ENCODE measurements at places on chromosomes 3 and 15. TPM values are rescaled to one million over a fixed set of nuclear protein-coding genes. Genes with fewer than 3 reads are reported as not detected.

DNA sequence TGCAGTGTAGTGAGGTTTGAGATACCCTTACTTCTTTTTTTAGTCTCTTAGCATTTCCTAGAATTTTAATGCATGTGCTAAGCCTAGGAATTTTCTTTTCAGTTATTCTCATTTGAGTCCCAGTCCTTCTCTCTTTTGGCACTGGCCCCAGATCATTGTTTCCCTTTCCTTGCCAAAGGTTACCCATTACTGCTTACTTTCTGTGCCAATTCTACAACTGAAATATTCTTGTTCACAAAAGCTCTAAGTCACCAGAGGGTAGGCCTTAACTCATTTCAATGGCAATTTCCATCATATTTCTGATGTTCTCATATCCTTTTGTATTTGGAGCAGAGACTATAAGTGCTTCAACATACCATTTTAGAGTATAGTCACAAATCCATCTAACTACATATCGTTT, 199.6 kb upstream of the CBLB start:
- H3K27ac ChIP-seq: peak overlapping the region; percentile 48
- no peak for DNase-seq
- H3K27me3 ChIP-seq: no peaks in the 10 kb centered on the region
- no peaks in the 10 kb centered on the region for H3K36me3 ChIP-seq
- peaks cover 8% of the 10 kb centered on the region for H3K4me1 ChIP-seq
- H3K4me3 ChIP-seq: no peak overlapping the region

Gene SLC22A14
- total RNA-seq: 0.10 TPM

DNA sequence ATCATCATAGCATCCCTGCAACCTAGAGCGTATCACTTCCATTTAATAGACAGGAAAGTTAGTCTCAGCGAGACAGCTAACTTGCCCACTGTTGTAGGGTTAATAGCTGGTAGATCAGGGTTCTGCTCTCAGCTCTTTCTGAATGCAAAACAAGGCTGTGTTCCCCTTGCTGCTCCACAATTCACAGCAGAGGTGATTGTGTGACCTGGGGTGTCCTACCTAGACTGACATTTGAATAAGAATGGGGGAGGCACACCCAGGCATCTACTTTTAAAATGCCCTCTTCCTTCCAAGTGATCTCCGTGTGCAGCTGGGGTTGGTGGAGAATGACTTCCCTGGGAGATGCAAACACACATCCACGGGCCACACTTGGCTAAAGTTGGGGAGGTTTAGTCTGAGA, 43.0 kb upstream of the CACNA2D3 start:
- H3K27ac ChIP-seq: no peak overlapping the region
- H3K4me3 ChIP-seq: no peak overlapping the region
- H3K27me3 ChIP-seq: no peaks in the 10 kb centered on the region
- no peaks in the 10 kb centered on the region for H3K36me3 ChIP-seq

DNA sequence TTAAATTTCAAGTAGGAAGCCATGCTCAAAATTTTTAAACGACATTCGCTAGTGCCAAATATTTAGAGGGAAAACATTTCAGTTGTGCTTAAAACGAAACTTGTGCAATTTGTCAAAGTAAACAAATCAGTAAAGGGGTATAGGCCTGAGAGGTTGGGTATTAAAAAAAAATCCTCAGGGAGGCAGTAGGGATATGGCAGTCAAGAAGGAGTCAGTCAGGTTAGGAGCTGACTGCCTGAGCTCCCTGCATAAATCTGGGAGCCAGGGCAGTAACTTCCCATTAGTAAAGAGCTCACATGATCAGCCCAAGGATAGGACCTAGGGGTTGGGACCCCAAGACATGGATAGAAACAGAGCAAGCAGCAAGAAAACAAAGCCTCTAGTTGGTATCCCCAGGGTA, 120.7 kb upstream of the STAC start:
- no peak overlapping the region for H3K27ac ChIP-seq
- no peaks in the 10 kb centered on the region for H3K36me3 ChIP-seq
- no peak overlapping the region for H3K4me3 ChIP-seq
- no peaks in the 10 kb centered on the region for H3K4me1 ChIP-seq

GRCh38 chr3:141231952-141232823, 563 bp downstream of the PXYLP1 start:
- peak overlapping the region; percentile 45 for H3K27ac ChIP-seq
- peaks cover 51% of the 10 kb centered on the region for H3K4me1 ChIP-seq
- peaks cover 3% of the 10 kb centered on the region for H3K36me3 ChIP-seq
- H3K27me3 ChIP-seq: no peaks in the 10 kb centered on the region

DNA sequence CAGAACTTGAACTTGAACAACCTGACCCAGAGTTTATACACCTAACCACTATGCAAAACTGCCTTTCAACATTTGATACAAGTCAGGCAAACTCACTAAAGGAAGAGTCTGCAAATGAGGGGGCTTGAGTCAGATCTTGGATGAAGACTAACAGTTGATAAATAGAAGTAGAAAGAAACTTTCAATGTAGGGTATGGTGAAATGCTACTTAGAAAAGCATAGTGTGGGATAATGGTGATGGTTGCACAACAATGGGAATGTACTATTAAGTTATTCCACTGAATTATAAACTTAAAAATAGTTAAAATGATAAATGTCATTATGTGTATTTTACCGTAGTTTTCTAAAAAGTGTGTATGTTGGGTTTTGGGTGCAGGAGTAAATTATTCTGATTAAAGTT, 19.7 kb upstream of the ZNF280D start:
- no peak for DNase-seq
- no peaks in the 10 kb centered on the region for H3K36me3 ChIP-seq
- no peak overlapping the region for H3K27ac ChIP-seq
- no peaks in the 10 kb centered on the region for H3K27me3 ChIP-seq

GRCh38 chr3:140941434-140942220, at the start of gene SLC25A36:
Gene SLC25A36 (plus strand): TSS chr3:140941836. CDS start chr3:140942055, 219 bp downstream.
- peaks cover 12% of the 10 kb centered on the region for H3K4me1 ChIP-seq
- H3K27ac ChIP-seq: peak within 1 kb of the TSS; percentile 71
- peak within 1 kb of the TSS; percentile 72 for H3K4me3 ChIP-seq

GRCh38 chr3:37608061-37608702, 253.5 kb upstream of the CTDSPL start:
- no peak for DNase-seq
- no peak overlapping the region for H3K27ac ChIP-seq
- peaks cover 2% of the 10 kb centered on the region for H3K27me3 ChIP-seq
- no peak overlapping the region for H3K4me3 ChIP-seq

DNA sequence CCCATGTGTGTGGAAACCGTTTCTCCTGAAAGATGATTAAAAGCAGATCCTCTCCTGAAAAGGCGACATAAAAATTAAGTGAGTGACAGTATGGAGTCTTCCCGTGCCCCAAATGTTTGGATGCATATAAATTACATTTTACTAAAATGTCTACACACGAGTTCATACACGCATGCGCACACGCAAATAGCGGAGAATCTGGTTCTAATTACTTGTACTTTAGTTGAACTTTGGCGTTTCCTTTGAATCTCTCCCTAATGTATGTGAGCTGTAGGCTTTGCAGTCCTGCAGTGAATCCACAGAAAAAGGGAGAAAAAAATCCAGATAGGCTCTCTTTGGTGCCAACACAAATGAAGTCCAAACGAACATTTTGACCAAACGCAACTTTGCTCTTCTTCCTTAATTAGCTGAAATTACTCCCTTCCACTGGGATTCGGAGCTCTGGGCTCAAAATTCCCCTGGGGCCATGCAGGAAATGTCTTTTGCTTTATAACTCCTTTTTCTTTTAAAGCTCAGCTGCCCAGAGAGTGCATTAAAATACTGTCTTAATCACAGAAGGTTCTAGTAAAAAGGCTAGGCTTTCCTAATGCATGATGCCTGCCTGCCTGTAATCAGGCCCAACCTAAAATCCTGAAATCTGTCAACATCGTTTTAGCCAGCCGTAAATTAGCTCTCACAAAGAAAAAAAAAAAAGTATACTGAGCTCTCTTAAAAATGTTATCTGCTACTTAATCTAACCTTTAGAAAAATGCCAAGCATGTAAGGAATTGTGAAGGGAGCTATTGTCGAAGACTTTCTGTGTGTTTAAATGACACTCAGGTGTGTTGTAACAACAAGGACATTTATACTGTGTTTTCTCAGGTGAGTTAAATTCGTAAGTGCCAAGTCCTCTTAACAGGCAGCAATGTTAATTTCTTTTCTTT, 26.2 kb downstream of the RARB start:
- no peak overlapping the region for H3K27ac ChIP-seq
- H3K27me3 ChIP-seq: no peaks in the 10 kb centered on the region
- no peaks in the 10 kb centered on the region for H3K36me3 ChIP-seq
- no peak overlapping the region for H3K4me3 ChIP-seq

Gene CXCR6
- 3.7 TPM for total RNA-seq

GRCh38 chr3:119315600-119316312, 21.6 kb downstream of the ARHGAP31 start:
- no peaks in the 10 kb centered on the region for H3K36me3 ChIP-seq
- H3K4me3 ChIP-seq: no peak overlapping the region

GRCh38 chr15:57591822-57592367, at the start of gene MYZAP:
Gene MYZAP (plus strand): TSS chr15:57591904. CDS start chr15:57592035, 131 bp downstream.
- H3K4me3 ChIP-seq: peak within 1 kb of the TSS; percentile 55
- no peak within 1 kb of the TSS for H3K27ac ChIP-seq
- H3K4me1 ChIP-seq: peaks cover 10% of the 10 kb centered on the region
- DNase-seq: peak; percentile 21
- no peaks in the 10 kb centered on the region for H3K27me3 ChIP-seq

Gene ZPLD1
- not detected for total RNA-seq

DNA sequence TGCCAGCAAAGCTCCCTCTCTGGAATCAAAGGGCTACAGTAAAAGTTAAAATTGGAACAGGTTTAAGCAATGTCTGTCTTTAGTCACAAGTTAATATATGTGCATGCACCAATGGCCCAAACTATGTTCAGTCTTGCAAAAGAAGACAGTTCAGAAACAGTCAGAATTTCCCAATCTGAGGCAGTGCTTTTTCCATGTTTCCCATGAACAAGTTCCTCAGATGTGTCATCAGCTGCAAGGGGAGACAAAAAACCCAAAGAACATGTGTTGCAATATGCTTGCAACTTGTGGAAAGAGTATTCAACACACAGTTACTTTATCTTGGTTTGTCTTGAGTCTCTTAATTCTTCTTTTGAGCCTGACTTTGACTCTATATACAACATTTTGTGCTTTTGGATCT, 148.4 kb downstream of the USP13 start:
- no peak overlapping the region for H3K4me3 ChIP-seq
- no peaks in the 10 kb centered on the region for H3K36me3 ChIP-seq
- DNase-seq: no peak
- no peaks in the 10 kb centered on the region for H3K4me1 ChIP-seq

DNA sequence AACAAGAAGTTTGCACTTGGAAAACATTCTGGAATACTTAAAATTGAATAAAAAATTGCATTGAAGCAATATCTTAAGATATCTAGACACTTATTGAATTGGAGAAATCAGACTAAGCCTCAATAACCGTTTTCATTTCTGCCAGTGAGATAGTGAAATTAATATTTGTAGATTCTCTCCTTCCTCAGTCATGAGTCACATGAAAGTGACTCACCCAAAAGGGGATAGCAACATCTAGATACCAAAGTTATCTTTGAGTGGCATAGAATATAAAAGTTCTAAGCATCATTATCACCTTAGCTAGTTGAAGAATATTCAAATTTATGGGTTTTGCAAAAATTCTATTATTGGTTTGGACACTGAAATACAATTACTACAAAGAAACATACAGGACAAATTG, 614.8 kb upstream of the ZNF717 start:
- H3K4me1 ChIP-seq: no peaks in the 10 kb centered on the region
- H3K27me3 ChIP-seq: no peaks in the 10 kb centered on the region
- H3K4me3 ChIP-seq: no peak overlapping the region
- no peaks in the 10 kb centered on the region for H3K36me3 ChIP-seq
- no peak for DNase-seq
- H3K27ac ChIP-seq: no peak overlapping the region

Gene COL7A1
- total RNA-seq: 2.2 TPM

- no peak overlapping the region for H3K4me3 ChIP-seq
- no peak overlapping the region for H3K27ac ChIP-seq
- no peak for DNase-seq
- no peaks in the 10 kb centered on the region for H3K27me3 ChIP-seq
- H3K4me1 ChIP-seq: no peaks in the 10 kb centered on the region
These were observed 11.3 kb downstream of the SHISA5 start for GRCh38 chr3:48492461-48493202.

- no peak overlapping the region for H3K4me3 ChIP-seq
- DNase-seq: no peak
- no peaks in the 10 kb centered on the region for H3K27me3 ChIP-seq
- peaks cover under 1% of the 10 kb centered on the region for H3K4me1 ChIP-seq
These were observed 60.8 kb downstream of the DAPK2 start for GRCh38 chr15:63985221-63986184.

Gene CADPS
- not detected for total RNA-seq

DNA sequence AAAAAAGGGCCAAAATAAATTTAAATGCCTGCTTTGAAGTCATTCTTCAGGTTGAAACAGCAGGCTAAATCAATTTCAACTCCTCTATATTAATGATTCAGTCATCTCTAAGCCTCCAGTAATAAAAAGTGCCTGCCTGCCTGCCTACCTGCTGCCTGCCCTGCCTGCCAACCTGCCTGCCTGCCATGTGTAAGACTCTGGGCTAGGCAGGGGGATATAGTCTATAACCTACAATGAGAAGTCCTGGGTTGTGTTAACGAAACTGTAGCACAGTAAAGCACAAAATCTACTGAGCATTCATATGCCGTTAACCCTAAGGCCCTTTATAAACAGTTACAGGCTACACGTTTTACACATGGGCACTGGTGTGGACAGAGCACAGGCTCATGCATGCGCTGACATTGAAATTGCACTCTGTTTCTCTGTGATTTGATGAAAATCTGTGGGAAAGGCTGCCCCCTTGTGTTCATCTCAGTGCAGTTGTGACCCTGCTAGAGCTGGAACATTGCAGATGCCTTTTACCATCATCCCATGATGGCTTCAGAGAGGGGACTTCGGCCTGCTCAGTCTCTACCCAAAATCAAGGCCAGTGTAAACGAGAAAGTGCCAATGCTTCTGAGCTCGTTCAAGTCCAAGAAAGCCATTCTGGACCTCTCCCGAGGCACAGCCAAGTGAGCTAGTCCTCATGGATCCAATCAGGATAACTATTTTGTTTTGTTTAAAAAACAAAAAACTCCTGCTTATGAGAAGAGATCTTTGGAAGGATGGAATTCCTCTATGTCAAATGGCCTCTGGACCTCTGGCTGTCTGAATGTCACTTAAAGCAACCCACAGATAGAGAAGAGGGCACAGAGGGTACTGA, 64.6 kb downstream of the EFL1 start:
- H3K36me3 ChIP-seq: no peaks in the 10 kb centered on the region
- DNase-seq: peak; percentile 32
- no peaks in the 10 kb centered on the region for H3K4me1 ChIP-seq
- H3K27ac ChIP-seq: no peak overlapping the region
- no peak overlapping the region for H3K4me3 ChIP-seq

Gene RETNLB
- total RNA-seq: not detected

Gene RBP2
- not detected for total RNA-seq

- H3K4me3 ChIP-seq: no peak overlapping the region
- H3K27me3 ChIP-seq: no peaks in the 10 kb centered on the region
- H3K27ac ChIP-seq: no peak overlapping the region
- H3K4me1 ChIP-seq: no peaks in the 10 kb centered on the region
These were observed 107.3 kb downstream of the SLMAP start for GRCh38 chr3:57863380-57863779.

Gene ADAM10
- total RNA-seq: 107 TPM

GRCh38 chr15:28895146-28895545, 9.4 kb downstream of the APBA2 start:
- H3K4me3 ChIP-seq: no peak overlapping the region
- peaks cover 9% of the 10 kb centered on the region for H3K4me1 ChIP-seq
- no peaks in the 10 kb centered on the region for H3K36me3 ChIP-seq
- H3K27me3 ChIP-seq: no peaks in the 10 kb centered on the region

- peaks cover 28% of the 10 kb centered on the region for H3K4me1 ChIP-seq
- no peaks in the 10 kb centered on the region for H3K36me3 ChIP-seq
- H3K27ac ChIP-seq: no peak overlapping the region
- H3K27me3 ChIP-seq: no peaks in the 10 kb centered on the region
These were observed 4.8 kb downstream of the CLN6 start for GRCh38 chr15:68224546-68225250.

Measured in T-cell (primary cell).